Esophagus squamous epithelium (tissue), 5 donors: ENCODE measurements at places on chromosomes 6 and 20. TPM values are rescaled to one million over a fixed set of nuclear protein-coding genes. Genes with fewer than 3 reads are reported as not detected.
A peak's percentile ranks its signal among the peaks of the same experiment; 100 is the strongest.

DNA sequence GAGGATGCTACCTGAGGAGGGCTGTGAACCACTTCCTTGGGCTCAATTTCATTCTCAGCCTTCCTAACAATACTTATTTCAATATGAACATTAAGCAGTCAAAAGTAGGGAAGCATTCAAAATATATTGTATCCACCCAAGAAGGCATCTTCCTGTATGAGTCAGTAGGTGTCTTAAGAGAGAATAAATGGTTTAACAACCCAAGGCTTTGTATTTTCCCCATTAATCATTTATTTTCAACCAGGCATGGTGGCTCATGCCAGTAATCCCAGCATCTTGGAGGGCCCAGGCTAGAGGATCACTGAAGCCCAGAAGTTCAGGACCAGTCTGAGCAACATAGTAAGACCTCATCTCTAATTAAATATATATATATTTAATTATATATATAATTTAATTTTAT lies 74.5 kb upstream of the MARCKS start:
- no peak for DNase-seq
- H3K4me3 ChIP-seq = no peak overlapping the region
- no peaks in the 10 kb centered on the region for H3K27me3 ChIP-seq
- H3K4me1 ChIP-seq = no peaks in the 10 kb centered on the region
- H3K27ac ChIP-seq = no peak overlapping the region

DNA sequence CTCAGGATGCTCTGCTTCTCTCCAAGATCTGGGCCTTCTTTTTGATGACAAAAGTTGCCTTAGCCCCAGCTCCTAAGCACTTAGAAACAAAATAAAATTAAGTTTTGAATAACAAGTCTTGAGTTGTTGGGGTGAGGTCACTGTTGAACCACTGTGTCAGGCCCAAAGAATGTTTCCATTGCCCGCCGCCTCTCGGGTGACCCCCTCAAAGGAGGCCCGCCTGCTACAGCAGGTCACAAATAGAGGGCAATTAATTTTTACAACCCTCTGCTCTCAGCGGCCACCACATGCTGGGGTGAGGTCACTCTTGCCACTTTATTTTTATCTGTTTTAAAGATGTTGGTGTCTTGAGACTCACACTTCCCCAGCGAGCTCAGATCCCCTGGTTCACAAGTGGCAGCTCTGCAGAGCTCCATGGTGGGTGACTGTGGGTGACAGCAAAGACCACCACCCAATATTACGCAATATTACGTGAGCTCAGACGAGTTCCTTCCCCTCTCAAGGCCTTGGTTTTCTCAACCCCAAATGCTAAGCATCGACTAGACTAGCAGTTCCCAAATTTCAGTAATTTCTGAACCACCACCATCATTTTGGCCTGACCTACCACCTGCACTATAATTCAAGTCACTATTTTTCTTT lies 247.7 kb upstream of the PMEPA1 start:
- DNase-seq = no peak
- no peaks in the 10 kb centered on the region for H3K4me1 ChIP-seq
- H3K36me3 ChIP-seq = no peaks in the 10 kb centered on the region
- H3K27me3 ChIP-seq = no peaks in the 10 kb centered on the region
- H3K27ac ChIP-seq = no peak overlapping the region

GRCh38 chr20:7935027-7935551 lies 5.2 kb downstream of the HAO1 start:
- H3K27me3 ChIP-seq = no peaks in the 10 kb centered on the region
- no peak for DNase-seq
- no peaks in the 10 kb centered on the region for H3K36me3 ChIP-seq
- no peak overlapping the region for H3K27ac ChIP-seq
- H3K4me1 ChIP-seq = no peaks in the 10 kb centered on the region

DNA sequence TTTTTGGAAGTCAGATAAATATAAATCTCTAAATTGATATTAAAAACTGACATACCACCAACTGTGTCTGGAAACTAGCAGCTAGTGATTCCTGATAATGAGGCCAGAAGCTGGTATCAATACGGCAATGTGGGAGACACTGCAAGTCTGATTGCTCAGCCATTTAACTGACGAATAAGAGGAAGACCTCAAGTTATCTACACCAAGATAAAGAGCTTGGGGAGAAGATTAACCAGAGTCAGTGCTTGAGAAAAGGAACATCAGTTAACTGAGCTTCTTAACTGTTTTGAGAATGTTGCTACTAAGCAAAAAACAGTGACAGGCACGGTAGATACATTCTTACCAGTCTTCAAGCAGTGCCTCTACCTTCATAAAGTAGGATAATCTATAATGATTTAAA lies 140.4 kb upstream of the TENT5A start:
- no peak for DNase-seq
- H3K4me3 ChIP-seq = no peak overlapping the region
- no peaks in the 10 kb centered on the region for H3K36me3 ChIP-seq
- H3K27ac ChIP-seq = no peak overlapping the region
- no peaks in the 10 kb centered on the region for H3K27me3 ChIP-seq

DNA sequence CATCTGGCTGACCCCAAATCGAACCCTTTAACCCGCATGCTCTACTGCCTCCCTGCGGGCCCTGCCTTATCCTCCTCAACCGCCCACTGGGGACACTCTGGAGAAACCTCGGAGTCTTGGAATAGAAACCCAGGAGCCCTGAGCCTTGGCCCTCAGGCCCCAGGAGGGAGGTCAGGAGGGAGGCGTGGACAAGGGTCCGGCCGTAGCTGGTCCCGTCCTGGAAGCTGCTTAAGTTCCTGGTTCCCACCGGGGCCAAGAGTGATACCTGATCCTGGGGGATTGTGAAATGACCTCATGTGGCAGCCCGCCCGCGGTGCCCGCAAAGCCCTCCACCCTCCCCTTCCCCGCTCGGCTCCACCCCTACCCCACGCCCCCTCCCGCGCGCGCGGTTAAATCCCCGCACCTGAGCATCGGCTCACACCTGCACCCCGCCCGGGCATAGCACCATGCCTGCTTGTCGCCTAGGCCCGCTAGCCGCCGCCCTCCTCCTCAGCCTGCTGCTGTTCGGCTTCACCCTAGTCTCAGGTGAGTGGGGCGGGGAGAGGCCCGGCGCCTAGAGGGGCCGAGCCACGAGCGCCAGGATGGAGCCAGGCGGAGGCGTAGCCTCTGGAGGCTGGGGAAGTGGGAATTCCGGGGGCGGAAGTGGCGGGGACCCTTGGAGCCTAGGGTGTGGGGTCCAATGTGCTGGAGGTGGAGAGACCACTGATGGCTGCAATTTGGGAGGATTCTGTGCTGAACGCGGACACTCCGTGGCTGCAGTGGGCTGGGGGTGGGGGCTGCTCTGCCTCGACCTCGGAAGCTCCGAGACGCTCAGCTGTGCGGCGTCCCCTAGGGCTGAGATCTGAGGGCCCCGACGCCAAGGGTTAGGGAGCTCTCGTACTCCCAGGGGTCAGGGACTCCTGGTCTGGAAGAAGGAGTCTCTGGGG lies at the start of gene WFDC2:
WFDC2 (plus strand) TSS at position 418 of the 926 bp plus-strand sequence; CDS start at position 447, 29 bp downstream.
- peak within 1 kb of the TSS; percentile 77 for H3K27ac ChIP-seq
- no peak for DNase-seq
- H3K36me3 ChIP-seq = no peaks in the 10 kb centered on the region
- H3K27me3 ChIP-seq = no peaks in the 10 kb centered on the region

DNA sequence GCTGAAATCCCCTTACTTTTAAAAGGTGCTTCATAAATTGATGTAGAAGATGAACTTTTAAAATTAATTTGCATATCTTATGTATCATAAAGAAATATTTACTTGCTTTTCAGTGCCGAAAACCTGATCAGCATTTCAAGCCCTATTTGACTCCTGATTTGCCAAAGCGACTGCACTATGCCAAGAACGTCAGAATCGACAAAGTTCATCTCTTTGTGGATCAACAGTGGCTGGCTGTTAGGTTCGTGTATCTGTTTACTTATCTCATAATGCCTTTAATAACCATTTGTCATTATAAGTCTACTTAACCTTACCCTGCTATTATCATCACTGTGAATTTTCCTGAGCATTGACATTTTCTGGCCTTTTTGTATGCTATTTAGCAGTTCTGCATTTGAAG lies 7.8 kb downstream of the OR2A4 start:
- H3K36me3 ChIP-seq = no peaks in the 10 kb centered on the region
- no peak for DNase-seq
- H3K4me1 ChIP-seq = no peaks in the 10 kb centered on the region
- no peaks in the 10 kb centered on the region for H3K27me3 ChIP-seq
- no peak overlapping the region for H3K27ac ChIP-seq

GRCh38 chr6:41370488-41371111 lies 35.2 kb downstream of the NCR2 start:
- no peaks in the 10 kb centered on the region for H3K36me3 ChIP-seq
- H3K4me1 ChIP-seq = peaks cover 55% of the 10 kb centered on the region
- no peak overlapping the region for H3K4me3 ChIP-seq

DNA sequence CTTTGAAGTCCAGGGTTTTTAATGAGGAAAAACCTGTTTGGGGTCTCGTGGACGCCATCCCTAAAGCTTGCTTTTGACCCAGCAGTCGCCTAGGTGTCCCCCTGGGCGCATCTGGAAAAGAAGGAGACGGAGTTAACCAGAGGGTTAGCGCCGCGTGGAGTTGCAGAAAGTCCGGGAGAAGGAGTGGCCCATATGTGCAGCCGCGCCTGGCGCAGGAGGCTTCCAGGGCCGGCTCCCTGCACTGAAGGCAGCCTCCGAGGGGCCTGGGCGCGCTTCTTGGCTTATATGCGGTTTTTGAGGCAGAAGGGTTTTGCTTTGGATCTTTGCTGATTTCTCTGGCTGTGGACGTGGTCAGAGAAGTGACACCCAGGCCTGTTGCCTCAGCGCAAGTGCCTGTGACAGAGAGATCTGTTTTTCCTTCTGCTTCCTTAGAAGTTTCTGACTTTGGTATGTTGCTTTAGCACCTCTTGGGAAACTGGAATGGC lies 987 bp downstream of the TMEM181 start:
- H3K27me3 ChIP-seq = no peaks in the 10 kb centered on the region
- H3K4me3 ChIP-seq = peak overlapping the region; percentile 90
- no peak for DNase-seq
- H3K4me1 ChIP-seq = peaks cover 51% of the 10 kb centered on the region

DNA sequence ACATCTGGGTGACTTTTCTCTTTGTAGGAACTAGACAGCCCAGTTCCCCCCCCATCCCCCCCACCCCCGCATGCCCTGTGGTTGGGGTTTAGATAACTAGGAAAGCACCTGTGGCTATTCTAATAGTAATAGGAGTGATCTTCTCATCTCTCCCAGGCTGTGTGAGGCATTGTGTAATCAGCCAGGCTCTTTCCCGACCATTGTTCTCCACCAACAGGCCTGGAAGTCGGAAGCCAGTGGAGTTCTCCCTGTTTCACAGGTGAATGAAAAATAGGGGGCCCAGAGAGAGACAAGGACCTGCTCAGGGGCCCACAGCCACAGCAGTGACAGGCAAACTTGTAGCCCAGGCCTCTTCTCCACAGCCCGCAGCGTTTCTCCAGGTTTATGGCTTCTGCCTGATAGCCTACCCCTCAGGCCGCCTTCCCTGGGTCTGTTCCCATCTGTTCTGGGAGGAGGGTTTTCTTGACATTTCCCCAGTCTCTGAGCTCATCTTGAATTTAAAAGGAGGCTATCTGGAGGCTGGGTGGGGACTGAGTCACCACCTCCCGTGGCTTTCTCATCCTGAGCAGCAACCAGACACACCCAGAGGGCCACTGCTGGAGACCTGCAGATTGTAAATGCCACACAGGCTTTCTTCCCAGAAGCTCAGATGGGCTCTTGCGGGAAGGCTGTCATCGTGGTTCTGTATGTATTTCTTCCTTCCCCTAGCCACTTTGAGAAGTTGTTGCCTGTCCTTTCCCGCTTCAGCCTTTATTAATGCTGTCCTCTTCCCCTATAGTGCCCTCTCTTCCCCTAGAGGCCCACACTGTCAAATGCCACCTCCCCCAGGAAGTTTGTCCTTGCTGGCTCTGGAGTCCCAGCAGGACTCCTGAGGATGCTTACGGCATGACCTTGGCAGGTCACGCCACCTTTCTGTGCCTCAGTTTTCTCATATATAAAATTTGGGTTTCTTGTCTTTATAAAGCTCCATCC lies 75.9 kb upstream of the MYL9 start:
- DNase-seq = no peak
- no peaks in the 10 kb centered on the region for H3K36me3 ChIP-seq
- no peaks in the 10 kb centered on the region for H3K27me3 ChIP-seq
- H3K27ac ChIP-seq = peak overlapping the region; percentile 87
- peaks cover 92% of the 10 kb centered on the region for H3K4me1 ChIP-seq
- H3K4me3 ChIP-seq = peak overlapping the region; percentile 29

DNA sequence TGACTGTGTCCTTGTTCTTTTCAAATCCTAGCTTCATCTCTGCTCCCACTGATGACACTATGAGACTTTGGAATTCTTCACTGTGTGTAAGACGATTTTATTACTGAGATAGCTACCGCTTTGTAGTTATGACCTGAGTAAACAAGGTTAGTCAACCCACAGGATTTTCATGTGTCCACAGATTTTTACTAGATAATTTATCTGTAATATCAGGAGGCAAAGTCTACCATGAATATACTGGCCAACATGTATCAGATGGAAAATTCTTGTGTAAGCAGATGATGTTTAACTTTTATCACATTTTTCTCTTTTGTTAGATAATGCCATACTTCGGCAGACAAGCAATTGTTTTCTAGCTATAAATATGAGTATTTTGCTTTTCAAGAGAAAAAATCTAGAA lies 119.8 kb downstream of the SGK1 start:
- DNase-seq = no peak
- H3K36me3 ChIP-seq = no peaks in the 10 kb centered on the region
- peaks cover 14% of the 10 kb centered on the region for H3K4me1 ChIP-seq

DNA sequence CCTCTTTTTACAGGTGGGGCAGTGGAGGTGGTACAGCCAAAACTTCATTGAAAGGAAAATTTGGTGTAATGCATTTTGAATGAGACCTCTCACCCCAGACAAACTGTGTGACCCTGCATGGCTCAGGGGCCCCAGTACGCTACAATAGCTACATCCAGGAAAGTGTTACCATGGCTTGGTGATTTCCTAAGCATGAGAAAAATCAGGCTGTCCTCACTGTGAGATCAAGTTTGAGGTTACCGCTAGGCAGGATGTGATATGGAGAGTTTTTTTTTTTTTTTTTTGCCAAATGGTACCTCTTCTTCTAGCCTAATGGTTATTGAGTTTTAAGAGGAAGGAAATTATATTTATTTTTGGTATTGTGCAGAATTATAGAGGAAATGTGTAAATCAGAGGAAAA lies 305.3 kb downstream of the CD83 start:
- H3K27me3 ChIP-seq = no peaks in the 10 kb centered on the region
- no peak overlapping the region for H3K27ac ChIP-seq
- no peak overlapping the region for H3K4me3 ChIP-seq

The CD93 gene
- 22.3 TPM for total RNA-seq

The GSTA3 gene
- total RNA-seq = not detected

The SSTR4 gene
- not detected for total RNA-seq

The SUN5 gene
- not detected for total RNA-seq

The POLR1C gene
- total RNA-seq = 14.7 TPM
